NCI-H146 (cell line): ENCODE measurements at places on chromosomes 2 and 18.

DNA sequence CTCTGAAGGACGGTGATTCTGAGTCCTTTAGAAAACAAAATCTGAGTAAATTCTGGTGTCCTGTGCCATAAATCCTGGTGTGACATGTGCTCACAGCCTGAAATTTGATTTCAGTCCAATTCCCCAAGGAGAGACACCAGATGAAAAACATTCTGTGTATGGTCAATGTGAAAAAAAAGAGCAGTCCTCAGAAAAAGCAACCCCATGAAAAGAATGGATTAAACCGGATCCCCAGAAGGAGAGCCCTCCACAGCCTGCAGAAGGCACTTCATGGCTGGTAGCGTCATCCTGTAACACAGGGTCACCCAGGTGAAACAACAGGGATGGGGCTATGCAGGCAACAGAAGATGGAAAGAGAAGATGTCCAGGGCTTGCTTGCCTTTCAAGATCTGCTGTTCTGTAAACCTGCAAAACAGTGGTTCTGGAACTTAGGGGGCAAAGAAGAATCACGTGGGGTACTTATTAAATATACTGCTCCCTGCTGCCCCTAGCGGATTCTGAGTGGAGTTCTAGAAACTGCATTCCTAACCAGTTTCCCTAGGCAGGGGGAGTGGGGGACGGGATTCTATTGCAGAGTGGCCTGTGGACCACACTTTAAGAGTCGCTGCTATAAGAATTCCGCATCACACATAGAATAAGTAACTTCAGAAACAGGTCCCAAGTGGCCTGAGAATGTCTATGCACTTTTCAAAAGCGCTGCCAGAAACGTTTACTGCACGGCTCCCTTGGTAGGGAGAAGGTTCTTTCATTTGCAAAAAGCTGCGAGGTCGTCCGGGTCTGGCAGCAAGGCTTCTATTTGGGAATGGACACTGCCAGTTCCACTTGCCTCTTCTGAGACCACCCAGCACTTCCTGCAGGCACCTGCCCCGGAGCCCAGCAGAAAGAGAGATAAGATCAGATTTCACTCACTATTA is 118.9 kb upstream of the ARL5A start:
- peak; percentile 36 for DNase-seq

- no peak for DNase-seq
These were observed 20.0 kb upstream of the FBLN7 start for GRCh38 chr2:112118148-112118547.

DNA sequence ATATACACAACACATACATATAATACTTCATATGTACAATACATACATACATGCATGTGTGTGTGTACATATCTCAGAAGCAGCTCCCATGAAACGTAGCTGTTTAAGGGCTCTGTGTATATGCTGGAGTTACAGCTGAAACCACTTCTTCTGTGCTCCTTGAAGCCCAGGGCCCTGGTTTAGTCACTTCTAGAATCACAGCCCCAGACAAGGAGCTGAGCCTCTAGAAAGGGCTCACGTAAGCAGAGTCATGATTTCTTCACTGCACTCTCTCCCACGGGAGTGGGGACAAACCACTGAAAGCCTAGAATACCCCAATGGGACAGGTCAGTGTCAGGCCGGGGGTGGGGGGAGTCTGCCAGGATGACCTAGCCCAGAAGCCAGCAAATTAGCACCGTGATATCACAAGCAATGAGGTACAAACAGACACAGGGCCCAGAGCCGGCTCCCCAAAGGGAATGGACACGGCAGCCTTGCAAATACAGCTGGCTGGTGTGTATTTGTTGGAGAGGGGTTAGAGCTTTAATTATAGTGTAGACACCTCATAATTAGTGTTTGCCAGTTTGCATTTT is 90.3 kb downstream of the C1QL2 start:
- peak; percentile 59 for DNase-seq

GRCh38 chr2:29061616-29062015 is 12.7 kb downstream of the PCARE start:
- DNase-seq = no peak

GRCh38 chr2:200442471-200442870 is 67.4 kb downstream of the KCTD18 start:
- DNase-seq = no peak

- peak; percentile 2 for DNase-seq
These were observed 52.4 kb downstream of the STK39 start for GRCh38 chr2:168194784-168195522.

GRCh38 chr2:229032608-229033234 is 238.4 kb downstream of the PID1 start:
- no peak for DNase-seq

DNA sequence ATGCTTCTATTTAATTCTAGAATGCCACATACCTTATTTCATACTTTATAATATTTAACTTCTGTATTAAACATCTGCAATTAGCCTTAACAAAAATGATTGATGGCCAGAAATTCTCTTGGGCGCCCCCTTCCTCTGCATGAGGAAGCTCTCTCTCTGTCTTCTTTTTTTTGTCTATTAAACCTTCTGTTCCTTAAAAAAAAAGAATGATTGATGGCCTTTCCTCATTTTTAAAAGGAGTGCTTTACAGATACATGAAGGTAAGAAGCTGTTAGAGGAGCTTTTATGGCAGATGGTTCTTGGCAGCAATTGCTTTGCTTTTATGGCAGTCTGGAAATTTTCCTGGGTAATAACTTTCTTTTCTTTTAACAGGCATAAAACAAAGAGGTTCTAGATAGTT is 526.9 kb downstream of the SLC4A3 start:
- no peak for DNase-seq

DNA sequence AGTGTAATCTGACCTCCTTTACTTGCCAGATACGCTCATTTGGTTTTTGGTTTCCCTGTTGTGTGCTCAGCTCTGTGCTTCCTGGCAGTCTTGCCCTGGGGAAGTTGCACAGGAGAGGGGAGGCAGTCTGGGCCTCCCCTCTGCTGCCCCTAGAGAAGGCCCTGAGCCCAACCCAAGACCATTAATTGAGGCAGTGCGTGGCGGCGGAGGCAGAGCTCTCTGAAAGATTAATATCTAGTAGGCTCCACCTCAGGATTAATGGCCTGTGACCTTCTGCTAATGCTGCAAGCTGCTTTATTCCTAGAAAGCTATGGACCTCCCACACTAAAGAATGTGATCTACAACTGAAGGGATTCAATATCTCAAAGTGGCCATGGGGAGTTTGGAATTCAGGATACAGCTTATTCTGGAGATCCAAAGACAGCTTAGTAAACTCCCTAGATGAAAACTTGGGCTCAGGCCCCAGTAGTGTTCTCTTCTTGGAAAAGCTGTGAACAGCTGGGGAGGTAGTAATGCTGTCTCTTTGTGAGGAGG is 41.4 kb upstream of the MAPRE2 start:
- no peak for DNase-seq

- no peak for DNase-seq
These were observed 157.2 kb upstream of the ZC3H15 start for GRCh38 chr2:186328838-186329237.

GRCh38 chr2:67054728-67055127 is 342.4 kb upstream of the ETAA1 start:
- peak; percentile 93 for DNase-seq

DNA sequence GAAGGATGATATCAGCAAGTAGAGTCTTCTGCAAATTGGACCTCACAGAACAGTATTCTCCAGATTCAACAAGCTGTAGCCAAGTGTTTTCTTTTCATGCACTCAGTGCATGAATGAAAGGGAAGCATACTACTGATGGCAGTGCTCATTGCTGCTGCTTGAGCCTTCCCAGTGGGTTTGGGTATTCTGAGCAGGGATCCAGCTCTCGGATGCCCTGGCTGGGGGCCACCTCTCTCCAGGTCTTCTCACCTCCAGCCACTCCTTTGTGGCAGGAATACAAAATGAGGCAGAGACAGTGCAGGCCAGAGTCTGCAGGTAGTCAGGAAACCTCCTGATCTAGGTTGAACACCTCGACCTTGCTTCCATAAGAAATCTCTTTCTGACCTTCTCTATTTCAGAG is 390.4 kb upstream of the CELF4 start:
- DNase-seq = no peak

DNA sequence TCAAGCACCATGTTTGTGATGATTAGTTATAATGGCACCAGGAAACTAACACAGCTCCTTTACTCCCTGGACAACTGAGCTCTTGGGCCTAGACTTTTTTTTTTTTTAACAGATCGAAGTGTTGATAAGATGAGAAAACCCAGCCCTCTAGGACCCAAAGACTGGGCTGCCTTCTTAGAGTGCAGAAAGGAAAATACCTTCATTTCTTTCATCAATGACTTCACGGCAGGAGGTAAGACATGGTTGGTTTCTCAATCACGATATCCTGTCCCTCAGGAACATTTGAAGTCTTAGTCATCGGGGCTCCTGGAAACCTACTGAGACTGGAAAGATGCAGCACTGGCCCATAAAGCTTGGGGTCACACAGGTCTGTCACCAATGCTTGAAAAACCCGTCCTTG is 84.7 kb downstream of the TNFRSF11A start:
- DNase-seq = no peak

- DNase-seq = peak; percentile 63
These were observed 635 bp downstream of the SETBP1 start for GRCh38 chr18:44681076-44681970.

GRCh38 chr2:97908208-97908676 is 87.5 kb downstream of the TMEM131 start:
- DNase-seq = no peak

GRCh38 chr18:12518832-12519531 is 111.3 kb downstream of the PRELID3A start:
- no peak for DNase-seq

GRCh38 chr2:238855891-238856580 is 8.2 kb downstream of the TWIST2 start:
- no peak for DNase-seq

DNA sequence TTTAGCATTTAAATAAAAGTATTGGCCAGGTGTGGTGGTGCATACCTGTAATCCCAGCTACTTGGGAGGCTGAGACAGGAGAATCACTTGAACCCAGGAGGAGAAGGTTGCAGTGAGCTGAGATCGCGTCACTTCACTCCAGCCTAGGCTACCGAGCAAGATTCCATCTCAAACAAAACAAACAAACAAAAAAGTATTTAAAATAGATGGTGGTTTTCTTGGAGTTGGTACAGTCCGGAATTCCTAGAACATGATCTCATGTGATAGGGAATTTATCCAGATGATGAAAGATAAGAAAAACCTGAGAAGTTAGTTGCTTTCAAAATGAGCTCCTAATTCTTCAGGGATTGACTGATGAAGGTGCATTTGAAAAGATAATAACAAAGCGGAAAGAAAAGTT is 62.0 kb downstream of the BIRC6 start:
- no peak for DNase-seq

DNA sequence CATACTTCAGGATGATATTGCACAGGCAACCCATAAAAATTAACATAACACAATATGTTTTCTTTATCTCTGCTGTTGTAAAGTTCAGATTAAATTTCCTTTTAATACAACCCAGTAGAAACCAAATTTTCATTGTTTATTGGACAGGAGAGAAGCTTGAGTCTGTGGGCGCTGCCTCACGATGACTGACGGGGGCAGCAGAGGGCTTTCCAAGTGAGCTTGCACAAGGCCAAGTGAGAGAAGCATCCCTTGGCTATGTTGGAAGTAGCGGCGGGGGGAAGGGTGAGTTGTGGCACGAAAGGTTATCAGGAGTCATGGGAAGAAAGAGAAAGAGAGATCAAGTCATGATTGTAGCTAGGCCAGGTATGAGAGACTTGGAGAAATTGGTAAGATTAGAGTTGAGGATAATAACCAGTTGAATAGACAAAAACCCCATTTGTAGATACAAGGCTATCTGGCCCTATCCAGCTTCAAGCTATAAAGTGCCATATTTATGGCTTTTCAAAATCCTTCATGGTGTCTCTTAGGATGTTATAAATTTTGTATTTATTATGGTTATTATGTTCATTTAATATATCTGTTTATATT is 413.7 kb upstream of the FAM98A start:
- DNase-seq = peak; percentile 26

DNA sequence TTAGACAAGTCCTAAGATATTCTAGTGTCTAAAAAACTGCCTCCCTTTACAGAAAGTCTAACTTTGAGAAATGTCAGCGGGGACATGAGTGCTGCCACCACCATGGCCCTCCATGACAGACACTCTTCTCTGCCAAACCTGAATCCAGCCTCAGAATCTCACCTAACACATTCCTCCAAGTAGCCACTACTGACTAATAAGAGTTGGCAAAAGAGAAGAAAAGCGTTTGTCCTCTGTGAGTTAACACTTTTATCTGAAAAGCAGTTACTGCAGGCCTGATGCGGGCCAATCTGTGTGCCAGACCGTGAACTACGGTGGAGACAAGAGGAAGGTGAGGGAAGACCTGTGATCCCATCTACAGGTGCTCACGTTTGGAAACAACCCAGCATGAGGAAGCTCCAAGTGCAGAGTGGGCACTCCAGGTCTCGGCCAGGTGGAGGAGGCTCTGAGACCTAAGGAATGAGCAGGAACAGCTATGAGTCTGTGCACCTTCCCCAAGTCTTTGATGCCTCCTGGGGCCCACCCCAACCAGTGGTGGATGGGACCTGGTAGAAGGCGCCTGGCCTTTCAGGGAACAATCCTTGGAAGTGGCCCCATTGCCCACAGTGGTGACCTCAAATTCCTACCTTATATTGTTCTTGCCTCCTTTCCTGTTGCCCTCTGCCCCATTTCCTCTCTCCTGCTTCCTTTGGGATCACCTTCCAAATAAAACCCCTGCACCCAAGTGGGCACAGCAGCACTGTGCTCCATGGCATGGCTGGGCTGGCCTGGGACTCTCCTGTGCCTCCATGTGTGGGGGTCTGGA is 91.6 kb downstream of the BIN1 start:
- no peak for DNase-seq

- DNase-seq = no peak
These were observed 27.2 kb downstream of the CROCC2 start for GRCh38 chr2:240933048-240933965.

- no peak for DNase-seq
These were observed 199.8 kb upstream of the CCDC68 start for GRCh38 chr18:55159027-55159426.

DNA sequence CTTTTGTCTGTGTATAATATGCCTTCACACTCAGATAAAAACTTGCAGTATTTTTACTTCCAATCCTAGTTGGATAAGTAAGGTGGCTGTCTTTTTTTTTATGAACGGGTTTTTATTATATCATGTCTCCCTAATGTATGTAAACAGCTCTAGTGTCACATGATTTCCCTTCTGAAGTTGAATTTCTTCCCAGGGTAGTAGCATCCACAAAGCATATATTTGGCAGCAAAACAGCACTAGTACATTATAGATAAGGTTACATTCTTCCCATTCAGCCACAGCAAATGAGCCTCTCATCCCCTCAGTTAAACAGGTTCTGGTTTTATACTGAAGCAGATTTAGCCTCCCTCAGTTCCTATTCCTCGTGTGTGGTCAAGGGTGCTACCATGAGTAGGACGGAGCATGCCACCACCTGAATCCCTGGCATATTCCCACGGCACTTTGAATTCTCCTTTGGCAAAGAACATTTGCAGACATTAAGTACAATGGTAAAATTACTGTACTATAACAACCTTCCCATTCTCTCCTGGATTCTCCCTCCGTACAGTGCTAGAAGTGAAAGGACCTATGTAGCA is 15.4 kb upstream of the DTNA start:
- DNase-seq = peak; percentile 64

DNA sequence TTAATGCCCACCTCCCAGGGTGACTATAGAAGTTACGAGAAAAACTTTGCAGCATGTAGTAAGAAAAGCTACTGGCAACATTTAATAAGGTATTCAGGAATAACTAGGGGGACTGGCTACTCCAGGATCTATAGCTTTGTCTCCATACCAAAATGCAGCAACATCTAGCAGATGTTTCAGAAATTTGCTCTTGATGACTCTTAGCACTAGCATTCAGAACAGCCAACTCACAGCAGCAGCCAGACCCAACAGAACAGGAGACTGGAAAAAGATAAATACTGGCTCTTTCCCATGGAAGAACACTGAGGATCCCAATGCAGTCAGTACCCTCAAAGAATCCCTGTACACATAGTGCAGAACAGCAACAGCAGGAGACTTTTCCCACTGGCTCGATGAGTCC is 105.0 kb downstream of the PRKRA start:
- DNase-seq = no peak
